ENCODE measurements at places on chromosomes 2 and 18. TPM values are rescaled to one million over a fixed set of nuclear protein-coding genes. Genes with fewer than 3 reads are reported as not detected.

Gene DNAH7
- 9.4 TPM for polyA plus RNA-seq

Gene KLHL14
- polyA plus RNA-seq = 29.2 TPM

Gene ONECUT2
- 0.08 TPM for polyA plus RNA-seq

Gene PJVK
- polyA plus RNA-seq = 10.6 TPM

GRCh38 chr2:11008773-11009172, 97.0 kb downstream of the KCNF1 start:
- DNase-seq = no peak

- no peak for DNase-seq
These were observed 40.6 kb upstream of the PGAP1 start for GRCh38 chr2:196967116-196967515.

DNA sequence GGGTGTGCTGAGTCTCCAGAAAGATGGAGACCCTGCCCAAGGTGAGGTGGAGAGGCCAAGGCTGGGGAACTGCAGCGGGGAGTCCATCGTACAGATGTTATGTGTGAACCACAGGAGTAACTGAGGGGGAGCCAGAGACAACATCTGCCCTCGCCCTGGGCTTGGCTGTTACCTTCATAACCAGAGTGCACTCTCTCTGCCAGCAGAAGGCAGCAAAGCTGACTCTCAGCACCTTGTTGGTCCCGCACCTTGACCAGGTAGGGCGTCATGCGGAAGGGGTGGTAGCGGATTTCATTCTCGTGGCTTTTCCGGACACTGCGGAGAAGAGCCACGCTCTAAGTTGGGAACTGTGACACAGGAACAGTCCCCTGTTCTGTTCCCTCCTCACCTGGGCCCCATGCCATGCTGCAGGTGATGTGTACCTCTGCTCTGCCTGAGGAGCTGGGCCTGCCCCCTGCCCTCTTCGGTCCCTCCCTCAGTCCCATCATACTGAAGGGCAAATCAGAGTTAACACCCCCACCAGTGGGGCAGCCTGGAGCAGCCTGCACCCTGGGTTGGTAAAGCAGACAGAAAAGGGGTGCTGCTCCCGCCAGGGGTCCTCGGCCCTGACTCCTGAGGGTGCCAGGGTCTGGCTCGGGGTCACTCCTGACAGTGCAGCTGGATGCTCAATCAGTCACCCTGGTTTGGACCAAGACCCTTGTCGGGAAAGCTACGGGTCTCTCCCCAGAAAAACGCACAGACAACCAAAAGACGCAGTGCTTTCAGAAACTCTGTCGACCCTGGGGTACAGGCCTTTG, 20.3 kb downstream of the PER2 start:
- no peak for DNase-seq

DNA sequence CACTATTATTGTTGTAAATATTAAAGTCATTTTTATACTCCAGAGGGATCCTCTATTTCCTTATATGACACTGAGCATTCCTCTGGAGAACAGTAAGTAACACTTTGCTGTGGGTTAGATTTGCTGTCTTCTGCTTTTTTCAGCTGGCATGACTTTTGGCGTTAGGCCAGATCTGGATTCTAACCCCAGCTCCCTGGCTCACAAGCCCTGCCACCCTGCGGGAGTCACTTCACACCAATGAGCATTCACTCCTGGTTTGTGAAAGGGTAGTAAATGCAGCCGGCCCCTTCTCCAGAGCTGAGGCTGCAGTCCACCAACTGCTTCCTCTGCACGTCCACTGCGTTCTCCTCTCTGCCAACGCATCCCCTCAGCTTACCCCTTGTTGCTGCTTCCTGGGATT, 373.8 kb upstream of the RAB6C start:
- DNase-seq = no peak

Measured in right renal pelvis (tissue), 4 donors.